ENCODE measurements at places on chromosomes 7 and 10.

- DNase-seq = no peak
Observed at GRCh38 chr7:159088016-159088865, 56.4 kb downstream of the VIPR2 start.

GRCh38 chr7:158422196-158422886 lies 165.3 kb downstream of the PTPRN2 start:
- no peak for DNase-seq

DNA sequence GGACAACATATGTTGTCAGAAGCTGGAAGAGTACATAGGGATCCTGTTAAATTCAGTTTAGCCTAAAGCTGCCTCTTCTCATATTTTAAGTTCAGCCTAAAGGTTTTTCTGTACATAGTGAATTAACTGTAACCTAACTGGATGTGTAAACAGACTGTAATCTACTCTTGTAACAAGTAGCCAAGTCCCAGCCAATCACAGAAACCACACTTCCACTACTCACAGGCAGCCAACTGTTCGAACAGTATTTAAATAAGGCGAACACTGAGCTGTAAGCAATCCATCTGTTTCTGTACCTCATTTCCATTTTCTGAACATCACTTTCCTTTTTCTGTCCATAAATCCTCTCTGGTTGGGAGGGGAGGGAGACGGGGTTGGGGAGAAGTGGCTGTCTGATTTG lies 15.0 kb upstream of the STN1 start:
- no peak for DNase-seq

DNA sequence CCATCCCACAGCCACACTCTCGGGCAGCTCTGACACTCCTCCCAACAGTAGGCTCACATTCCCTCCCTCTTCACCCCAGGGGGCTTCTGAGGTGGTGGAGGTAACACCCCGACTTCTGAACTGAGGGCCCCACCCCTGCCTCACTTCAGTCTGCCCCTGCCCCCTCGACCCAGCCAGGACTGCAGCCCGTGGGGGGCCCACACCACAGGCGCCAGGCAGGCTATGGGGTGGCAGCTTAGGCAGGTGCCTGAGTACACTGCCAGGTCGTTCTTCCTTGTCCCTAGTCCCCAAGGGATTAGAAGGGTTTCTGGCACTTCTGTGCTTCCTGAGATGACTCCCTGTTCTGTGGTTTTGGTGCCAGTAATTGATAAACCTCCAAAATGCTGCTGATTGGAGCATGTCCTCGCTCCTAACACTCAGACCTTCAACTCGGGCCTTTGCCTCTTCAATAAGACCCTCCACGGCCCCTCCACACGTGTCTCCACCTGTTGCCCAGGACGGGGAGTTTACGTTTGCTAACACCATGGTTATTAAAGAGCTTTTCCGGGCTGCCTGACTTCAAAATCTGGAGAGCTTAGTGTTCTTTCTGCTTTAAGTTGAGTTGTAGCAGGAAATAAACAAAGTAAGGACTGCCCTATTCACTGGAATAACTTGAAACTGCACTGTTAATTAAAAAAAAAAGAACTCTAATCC lies 23.8 kb upstream of the LARP4B start:
- no peak for DNase-seq

GRCh38 chr7:143177374-143178119 lies 5.7 kb upstream of the TAS2R39 start:
- DNase-seq = no peak

GRCh38 chr7:121752706-121753105 lies 120.3 kb upstream of the PTPRZ1 start:
- DNase-seq = no peak

Measured in stimulated activated CD8-positive, alpha-beta memory T cell treated with anti-CD3 and anti-CD28 coated beads, Interleukin-4, amount 100 ng/mL, for 1 hour (primary cell).